ENCODE measurements at places on chromosomes 13 and 19. TPM values are rescaled to one million over a fixed set of nuclear protein-coding genes. Genes with fewer than 3 reads are reported as not detected.

- no peak overlapping the region for H3K4me3 ChIP-seq
- H3K27ac ChIP-seq: no peak overlapping the region
- peaks cover 6% of the 10 kb centered on the region for H3K36me3 ChIP-seq
- no peak for DNase-seq
- no peaks in the 10 kb centered on the region for H3K27me3 ChIP-seq
These were observed 406.7 kb upstream of the ZNF507 start for GRCh38 chr19:31938675-31939074.

- H3K27me3 ChIP-seq: no peaks in the 10 kb centered on the region
- no peak overlapping the region for H3K4me3 ChIP-seq
- no peaks in the 10 kb centered on the region for H3K4me1 ChIP-seq
- H3K36me3 ChIP-seq: peaks cover 7% of the 10 kb centered on the region
These were observed 503 bp upstream of the SLC7A9 start for GRCh38 chr19:32869966-32870573.

DNA sequence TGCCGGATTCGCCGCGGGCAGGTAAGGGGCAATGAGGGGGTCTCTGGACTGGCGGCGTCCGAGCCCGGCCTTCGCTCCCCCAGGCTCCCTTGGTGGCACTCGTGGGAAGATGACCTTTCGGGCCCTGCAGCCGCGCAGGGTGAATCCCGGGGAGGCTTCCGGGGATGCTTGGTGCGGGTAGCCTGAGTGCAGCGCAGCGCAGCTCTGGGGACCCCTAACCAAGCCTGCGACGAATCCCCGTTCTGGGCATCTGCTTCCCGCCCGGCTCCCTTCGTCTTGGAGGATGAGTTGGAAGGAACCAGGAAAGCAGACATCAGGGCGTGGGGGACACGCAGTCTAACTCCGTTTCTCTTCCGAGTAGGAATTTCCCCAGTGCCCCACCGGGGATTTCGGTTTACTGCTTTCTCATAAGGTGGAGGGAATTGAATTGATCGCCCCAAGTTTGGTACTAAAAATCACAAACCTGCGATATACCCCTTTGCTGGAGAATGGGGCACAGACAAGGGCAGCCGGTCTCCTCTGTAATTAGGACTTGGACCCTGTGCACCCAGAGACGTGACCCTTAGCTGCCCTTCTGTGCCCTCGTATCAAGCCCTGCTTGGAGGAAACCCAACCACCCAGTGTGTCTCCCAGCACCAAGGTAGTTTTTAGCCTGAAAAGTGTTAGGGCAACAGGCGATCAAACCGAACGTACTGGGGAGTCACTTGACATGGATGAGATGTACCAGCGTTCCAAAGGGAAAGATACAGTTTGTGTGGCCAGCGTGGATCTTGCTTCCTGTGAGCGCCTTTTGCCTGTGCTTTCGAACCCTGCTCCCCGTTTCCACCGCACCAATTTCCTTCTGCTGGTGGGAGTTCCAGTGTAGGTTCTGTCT, 1.0 kb downstream of the GPC5 start:
- no peak for DNase-seq
- peaks cover 77% of the 10 kb centered on the region for H3K27me3 ChIP-seq
- H3K27ac ChIP-seq: no peak overlapping the region

DNA sequence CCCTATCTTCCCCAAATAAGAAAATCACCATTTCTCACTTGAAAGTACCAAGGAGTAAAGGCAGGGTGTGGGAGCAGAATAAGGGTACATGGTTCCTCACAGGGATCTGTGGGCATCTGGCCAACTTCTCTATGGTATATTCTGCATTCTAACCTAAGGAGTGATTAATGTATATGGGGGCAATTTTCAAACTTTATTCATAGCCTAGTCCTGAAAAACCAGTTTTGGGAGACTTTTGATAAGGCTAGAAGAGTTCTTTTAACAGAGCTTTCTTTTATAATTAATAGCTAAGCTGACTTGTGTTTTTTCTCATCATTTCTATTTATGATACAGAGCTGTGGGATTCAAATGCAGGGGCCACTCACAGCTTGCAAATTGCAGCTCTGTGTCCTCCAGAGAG, 852 bp downstream of the SCEL start:
- H3K4me3 ChIP-seq: no peak overlapping the region
- H3K4me1 ChIP-seq: peaks cover 21% of the 10 kb centered on the region
- DNase-seq: no peak
- no peak overlapping the region for H3K27ac ChIP-seq

Gene CGB5
- not detected for total RNA-seq

GRCh38 chr13:45439781-45440462, 21.7 kb upstream of the SLC25A30 start:
- H3K27me3 ChIP-seq: no peaks in the 10 kb centered on the region
- no peaks in the 10 kb centered on the region for H3K36me3 ChIP-seq
- DNase-seq: peak; percentile 25
- H3K4me3 ChIP-seq: no peak overlapping the region
- H3K4me1 ChIP-seq: peaks cover 25% of the 10 kb centered on the region

DNA sequence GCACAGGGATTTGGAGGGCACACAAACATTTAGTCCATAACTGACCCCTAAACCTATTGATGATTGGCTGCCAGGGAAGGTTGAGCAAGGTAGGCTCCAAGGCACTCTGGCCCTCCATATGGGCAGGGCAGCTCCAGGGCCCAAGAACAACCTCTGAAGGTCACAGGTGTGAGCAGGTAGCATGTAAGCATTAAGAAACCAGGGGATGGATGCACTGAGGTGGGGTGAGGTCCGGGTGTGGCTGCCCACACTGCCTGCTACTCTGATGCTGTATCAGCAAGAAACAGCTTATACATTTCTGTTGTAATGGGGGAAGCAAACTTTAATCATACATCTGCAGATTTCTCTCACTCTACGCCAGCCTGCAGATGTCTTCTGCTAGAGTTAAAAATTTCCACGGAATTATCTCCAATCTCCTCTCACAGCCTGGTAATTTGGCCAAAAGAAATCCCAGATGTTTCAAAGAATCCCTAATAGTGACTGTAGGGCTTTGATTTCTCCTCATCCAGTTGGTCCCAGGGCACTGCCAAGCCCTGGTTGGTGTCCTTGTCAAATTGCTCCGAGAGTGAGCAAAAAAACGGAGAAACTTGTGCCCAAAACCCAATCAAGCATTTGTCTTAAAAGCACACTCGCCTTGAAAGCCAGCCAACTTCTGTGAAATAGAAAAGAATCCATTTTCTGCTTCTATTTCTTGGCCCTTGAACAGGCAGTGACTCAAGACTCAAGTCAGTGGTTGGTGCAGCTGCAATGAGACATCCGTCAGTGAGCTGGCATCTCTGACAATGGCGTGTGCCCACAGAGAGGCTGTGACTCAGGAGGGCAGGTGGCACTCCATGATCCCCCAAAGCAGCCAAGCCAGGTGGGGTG, 72.5 kb upstream of the MRI1 start:
- H3K36me3 ChIP-seq: no peaks in the 10 kb centered on the region
- DNase-seq: peak; percentile 62
- H3K27me3 ChIP-seq: no peaks in the 10 kb centered on the region
- peaks cover 12% of the 10 kb centered on the region for H3K4me1 ChIP-seq

DNA sequence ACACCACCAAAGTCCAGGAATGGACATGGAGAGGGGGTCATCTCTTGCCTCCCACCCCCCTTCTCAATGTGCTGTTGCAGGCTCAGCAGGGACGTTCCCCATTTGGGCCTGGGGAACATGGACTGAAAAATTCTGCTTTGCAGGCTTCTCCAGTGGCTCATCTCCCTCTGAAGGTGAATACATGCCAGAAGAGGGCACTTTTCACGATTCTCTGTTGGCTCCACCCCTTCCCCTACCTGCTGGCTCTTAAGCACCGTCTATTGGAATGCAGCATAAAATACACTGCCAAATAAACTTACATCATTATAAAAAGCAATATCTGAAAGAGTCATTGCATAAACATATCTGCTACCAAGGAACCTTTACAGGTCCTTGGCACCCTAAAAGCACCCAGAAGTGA, 35.7 kb downstream of the NHLRC3 start:
- no peaks in the 10 kb centered on the region for H3K4me1 ChIP-seq
- peak; percentile 11 for DNase-seq
- no peaks in the 10 kb centered on the region for H3K36me3 ChIP-seq
- H3K27me3 ChIP-seq: peaks cover 62% of the 10 kb centered on the region

GRCh38 chr19:56066152-56067023, 54.7 kb downstream of the ZNF787 start:
- DNase-seq: peak; percentile 59
- peaks cover 8% of the 10 kb centered on the region for H3K4me1 ChIP-seq
- H3K27ac ChIP-seq: no peak overlapping the region
- no peak overlapping the region for H3K4me3 ChIP-seq
- H3K27me3 ChIP-seq: no peaks in the 10 kb centered on the region

- peaks cover 88% of the 10 kb centered on the region for H3K36me3 ChIP-seq
- H3K4me1 ChIP-seq: no peaks in the 10 kb centered on the region
- no peaks in the 10 kb centered on the region for H3K27me3 ChIP-seq
- H3K27ac ChIP-seq: no peak overlapping the region
These were observed 10.9 kb downstream of the CHERP start for GRCh38 chr19:16531380-16531669.

Gene ZNF649
- 9.5 TPM for total RNA-seq

Gene FUT1
- total RNA-seq: 14.7 TPM

DNA sequence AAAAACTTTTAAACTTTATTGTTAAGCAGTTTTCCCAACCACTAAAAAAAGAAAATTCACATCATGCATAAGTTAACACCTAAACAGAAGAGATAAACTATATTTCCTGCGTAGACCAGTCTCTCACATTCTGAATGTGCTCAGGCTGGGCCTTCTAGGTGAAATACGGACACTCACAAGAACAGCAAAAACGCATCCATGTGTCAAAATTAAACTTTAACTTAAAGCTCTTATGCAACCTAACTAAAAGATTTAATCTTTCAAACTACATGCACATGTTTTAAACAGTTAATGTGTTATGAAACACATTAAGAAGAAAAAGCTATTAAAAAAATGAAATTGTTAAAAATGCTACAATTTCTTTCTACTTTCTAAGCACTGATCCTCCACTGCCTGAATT, 2.6 kb downstream of the SAFB2 start:
- H3K4me3 ChIP-seq: no peak overlapping the region
- H3K27me3 ChIP-seq: no peaks in the 10 kb centered on the region
- H3K36me3 ChIP-seq: peaks cover 80% of the 10 kb centered on the region
- H3K4me1 ChIP-seq: peaks cover 22% of the 10 kb centered on the region

Gene RGL3
- total RNA-seq: not detected

Measured in MCF 10A (cell line).